ENCODE measurements at places on chromosomes 5 and 9.

- DNase-seq = no peak
Observed at GRCh38 chr5:157384971-157385709, 74.9 kb upstream of the NIPAL4 start.

- DNase-seq = no peak
Observed at GRCh38 chr5:73812962-73813588, 187.1 kb downstream of the ARHGEF28 start.

GRCh38 chr9:16653491-16654399, 216.7 kb downstream of the BNC2 start:
- DNase-seq = no peak

DNA sequence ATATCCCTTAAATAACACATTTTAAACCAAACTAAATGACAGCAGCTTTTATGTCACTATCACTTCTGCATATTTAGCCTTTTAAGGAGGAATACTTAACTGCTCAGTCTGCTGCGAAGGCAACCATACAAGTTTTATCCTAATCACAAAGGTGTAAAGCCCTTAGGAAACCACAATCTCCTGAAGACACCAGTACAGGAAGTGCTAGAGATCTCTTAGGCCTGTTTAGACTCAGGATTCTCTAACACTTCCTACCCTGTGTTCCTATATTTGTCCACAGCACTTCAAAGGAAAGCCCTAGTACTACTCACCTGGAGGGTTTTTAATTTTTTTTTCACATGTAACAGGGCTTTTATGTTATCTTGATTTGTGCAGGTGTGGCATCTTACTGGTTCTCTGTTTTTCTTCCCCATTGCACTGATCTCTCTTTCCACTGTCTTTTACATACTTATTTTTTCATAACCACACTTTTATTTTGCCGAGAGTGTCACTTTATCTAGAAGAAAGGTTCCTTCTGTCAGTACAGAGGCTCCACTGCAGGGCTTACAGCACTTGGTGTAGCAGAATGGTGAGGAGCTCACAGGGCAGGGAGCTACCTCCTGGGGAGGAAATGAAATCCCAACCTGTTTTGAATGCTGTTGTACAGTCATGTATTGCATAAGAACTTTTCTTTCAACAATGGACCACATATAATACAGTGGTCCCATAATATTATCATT, 1060.6 kb upstream of the ACO1 start:
- DNase-seq = no peak

All from CD4-positive, alpha-beta T cell treated with Interleukin-2 at 100 ng/mL for 4 hours (primary cell).